Tibial nerve (tissue), 4 donors: ENCODE measurements at places on chromosomes 3 and 15.

- no peak for DNase-seq
These were observed 35.2 kb downstream of the NR1I2 start for GRCh38 chr3:119817071-119817470.

- no peak for DNase-seq
These were observed 41.6 kb downstream of the DMXL2 start for GRCh38 chr15:51580982-51581381.

- no peak for DNase-seq
These were observed 368.3 kb upstream of the AZI2 start for GRCh38 chr3:28716939-28717338.

- no peak for DNase-seq
These were observed 45.6 kb downstream of the DCBLD2 start for GRCh38 chr3:98855806-98856400.
